ENCODE measurements at places on chromosomes 11 and 22.

GRCh38 chr11:72985645-72986044 is 156.5 kb downstream of the FCHSD2 start:
- no peak for DNase-seq

GRCh38 chr11:24779791-24780190 is 282.9 kb downstream of the LUZP2 start:
- DNase-seq: no peak

DNA sequence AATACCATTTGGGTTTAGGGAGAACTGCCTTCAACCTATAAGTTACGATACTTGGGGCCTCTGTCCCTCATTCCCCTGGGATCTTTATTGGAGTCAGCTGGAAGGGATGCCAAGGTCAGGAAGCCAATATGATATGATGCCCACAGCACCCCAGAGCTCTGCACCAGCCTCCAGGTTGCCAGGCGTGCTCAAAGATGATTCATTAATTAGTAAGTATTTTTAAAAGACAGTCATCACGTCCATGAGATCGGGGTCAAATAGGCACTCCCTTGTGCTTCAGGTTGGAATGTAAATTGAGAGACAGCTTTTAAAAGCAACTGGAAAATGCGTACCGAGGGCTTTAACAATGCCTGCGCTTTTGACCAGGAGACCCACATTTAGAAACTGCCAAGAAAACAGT is 57.0 kb upstream of the CD5 start:
- no peak for DNase-seq

DNA sequence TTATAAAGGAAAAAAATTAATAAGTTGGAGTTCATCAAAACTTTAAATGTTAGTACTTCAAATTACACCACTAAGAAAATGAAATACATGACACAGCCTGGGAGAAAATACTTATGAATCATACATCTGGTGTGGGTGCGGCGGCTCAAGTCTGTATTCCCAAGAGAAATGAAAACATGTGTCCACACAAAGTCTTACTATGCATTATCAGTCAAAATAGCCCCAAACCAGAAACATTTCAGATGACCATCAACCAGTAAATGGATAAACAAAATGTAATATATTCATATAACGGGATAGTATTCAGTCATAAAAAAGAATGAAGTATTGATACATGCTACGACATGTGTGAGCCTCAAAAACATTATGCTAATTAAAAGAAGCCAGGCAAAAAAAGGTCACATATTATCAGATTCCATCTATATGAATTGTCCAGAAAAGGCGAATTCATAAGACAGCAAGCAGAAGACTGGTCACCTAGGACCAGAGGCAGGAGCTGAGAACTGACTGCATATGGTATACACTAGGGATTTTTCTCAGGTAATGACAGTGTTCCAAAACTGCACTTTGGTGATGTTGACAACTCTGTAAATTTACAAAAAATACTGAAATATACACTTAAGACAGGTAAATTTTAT is 5.3 kb upstream of the AKIP1 start:
- DNase-seq: no peak

- no peak for DNase-seq
Observed at GRCh38 chr11:47001781-47002181, 65.2 kb downstream of the CSTPP1 start.

- no peak for DNase-seq
Observed at GRCh38 chr11:57263351-57263750, 26.3 kb upstream of the APLNR start.

- no peak for DNase-seq
Observed at GRCh38 chr22:20305894-20306645, 13.8 kb downstream of the DGCR6L start.
